Fibroblast of lung (primary cell): ENCODE measurements at places on chromosomes 3 and 15. TPM values are rescaled to one million over a fixed set of nuclear protein-coding genes. Genes with fewer than 3 reads are reported as not detected.

DNA sequence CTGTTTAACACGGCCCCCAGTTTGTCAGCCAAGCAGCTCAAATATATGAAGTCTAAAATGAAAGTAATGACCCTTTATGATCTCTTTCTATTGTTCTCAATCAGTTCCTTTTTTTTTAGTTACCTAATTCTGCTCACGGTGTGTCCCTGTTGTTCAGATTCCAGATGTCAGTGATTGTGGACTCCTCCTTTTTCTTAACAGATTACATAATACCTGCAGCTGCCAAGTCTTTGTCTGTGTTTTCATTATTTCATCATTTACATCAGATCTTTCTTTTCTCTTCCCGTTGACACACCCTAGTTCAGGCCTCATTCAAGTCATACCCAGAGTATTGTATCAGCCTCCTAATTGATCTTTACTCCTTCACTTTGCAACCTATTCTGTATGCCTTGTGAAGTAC lies 56.1 kb upstream of the SKIL start:
- peak; percentile 62 for DNase-seq

DNA sequence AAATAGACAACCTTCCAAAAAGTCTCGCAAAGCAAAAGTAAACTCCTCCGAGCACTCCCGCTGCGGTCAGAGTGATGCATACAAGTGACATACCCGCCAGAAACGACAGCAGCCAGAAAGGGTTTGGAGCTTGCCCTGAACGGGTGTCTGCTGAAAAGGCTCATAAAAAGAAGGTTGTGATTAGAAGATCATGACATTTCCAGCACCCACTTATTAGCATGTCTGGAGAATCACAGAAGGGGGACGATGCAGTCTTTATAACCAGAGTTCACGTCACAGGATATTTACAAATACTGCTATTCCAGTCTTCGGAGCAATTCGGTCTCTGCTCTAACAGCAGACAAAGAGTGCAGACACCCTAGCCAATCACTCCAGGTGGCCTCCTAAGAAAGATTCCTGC lies 59.1 kb upstream of the FRMD4B start:
- peak; percentile 52 for DNase-seq

The HMCES gene
- 11.8 and 12.2 TPM in 2 replicates for total RNA-seq

DNA sequence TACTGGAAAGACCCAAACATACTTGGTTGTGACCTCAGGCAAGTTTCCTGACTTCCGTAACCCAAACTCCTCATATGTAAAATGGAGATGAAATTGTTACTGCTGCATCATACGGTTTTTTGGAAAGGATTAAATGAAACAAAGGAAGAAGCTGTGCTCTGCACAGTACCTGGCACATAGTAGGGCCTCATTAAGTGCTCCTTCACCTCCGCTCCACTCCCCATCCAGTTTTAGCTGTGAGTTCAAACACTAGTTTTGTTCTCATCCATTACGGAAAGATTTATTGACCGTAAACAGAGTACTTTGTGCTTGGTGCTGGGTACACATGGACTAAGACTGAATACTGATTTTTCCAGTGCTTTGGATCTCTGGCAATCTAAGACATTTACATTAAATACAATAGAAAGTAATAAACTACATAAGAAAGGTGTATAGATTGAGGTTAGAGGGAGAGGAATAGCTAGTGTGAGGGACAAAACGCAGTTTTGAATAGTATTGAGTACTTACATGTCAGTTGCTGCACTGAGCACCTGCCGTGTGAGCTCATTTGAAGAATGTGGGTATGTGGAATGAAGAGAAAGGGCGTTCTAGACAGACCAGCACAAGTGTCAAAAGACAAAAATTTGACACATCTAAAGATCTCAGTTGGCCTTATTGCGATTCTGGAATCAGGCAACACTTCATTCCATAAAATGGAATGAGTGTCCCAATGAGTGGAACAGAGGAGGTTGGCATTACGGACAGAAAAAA lies 594 bp upstream of the ICE2 start:
- DNase-seq = no peak

GRCh38 chr3:63662500-63662899 lies 10.0 kb downstream of the SNTN start:
- peak; percentile 13 for DNase-seq

DNA sequence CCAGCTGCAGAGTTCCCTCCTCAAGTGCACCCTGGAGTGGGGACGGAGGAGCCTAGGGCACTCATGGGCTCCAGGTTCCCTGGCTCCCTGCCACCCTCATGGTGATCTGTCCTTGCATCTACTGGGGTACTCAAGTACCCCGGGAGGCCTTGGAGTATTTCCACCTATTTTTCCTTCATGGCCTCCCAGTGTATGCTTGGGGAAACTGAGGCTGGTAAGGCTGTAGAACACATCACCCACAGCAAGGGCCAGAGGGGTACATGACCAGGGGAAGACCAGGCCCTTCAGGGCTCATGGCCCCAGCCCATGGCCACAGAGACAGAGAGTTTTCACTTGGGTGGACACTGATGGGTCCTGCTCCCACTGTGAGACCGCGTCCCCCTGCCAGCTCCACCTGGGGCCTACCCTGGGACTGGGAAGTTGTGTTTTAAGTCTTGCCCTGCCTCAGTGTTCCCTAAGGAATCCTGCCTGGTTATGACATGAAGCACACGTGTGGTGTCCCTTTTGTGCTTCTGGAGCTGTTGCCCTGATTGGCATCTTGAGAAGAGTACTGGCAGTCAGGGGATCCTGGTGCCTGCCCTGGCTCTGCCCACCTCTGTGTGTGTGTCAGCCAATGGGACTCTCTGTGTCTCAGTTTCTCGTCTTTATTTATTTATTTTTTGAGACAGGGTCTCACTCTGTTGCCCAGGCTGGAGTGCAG lies 132.8 kb downstream of the TJP1 start:
- DNase-seq = no peak

The TAGLN3 gene
- total RNA-seq = 0.33 and 0.51 TPM in 2 replicates

DNA sequence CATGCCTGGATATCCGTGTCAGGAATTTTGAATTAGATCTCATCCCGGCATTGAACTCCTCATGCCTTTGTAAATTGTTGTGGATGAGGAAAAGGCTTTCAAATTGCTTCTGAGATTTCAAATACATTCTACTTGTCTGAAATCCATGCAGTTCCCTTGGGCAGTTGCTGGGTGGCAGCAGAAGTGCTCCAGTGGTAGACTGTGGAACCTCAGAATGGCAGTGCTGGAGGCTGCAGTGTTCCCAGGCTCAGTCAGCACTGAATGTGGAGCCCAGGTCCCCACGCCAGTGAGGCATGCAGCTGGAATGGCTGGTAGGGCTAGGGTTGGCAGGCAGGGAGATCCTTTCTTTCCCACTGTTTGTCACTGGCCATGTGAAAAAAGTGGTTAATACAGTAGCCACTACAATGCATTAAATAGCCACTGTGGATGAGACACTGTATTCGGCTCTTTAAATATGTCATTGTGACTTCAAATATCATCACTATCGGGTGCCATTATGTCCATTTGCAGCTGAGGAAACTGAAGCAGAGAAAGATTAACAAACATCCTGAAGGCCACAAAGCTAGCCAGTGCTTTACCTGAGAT lies 98.6 kb downstream of the TPRG1 start:
- DNase-seq = peak; percentile 78

- peak; percentile 44 for DNase-seq
These were observed 206.0 kb downstream of the THRB start for GRCh38 chr3:24288496-24289236.

The SKOR1 gene
- under 0.01 and 0.17 TPM in 2 replicates for total RNA-seq

- no peak for DNase-seq
These were observed 310.2 kb downstream of the TBC1D5 start for GRCh38 chr3:17432236-17432635.

The ISLR gene
- 14.0 and 17.7 TPM in 2 replicates for total RNA-seq

The PEX5L gene
- total RNA-seq = 0.51 and 5.9 TPM in 2 replicates

The GHSR gene
- not detected in 2 replicates for total RNA-seq

DNA sequence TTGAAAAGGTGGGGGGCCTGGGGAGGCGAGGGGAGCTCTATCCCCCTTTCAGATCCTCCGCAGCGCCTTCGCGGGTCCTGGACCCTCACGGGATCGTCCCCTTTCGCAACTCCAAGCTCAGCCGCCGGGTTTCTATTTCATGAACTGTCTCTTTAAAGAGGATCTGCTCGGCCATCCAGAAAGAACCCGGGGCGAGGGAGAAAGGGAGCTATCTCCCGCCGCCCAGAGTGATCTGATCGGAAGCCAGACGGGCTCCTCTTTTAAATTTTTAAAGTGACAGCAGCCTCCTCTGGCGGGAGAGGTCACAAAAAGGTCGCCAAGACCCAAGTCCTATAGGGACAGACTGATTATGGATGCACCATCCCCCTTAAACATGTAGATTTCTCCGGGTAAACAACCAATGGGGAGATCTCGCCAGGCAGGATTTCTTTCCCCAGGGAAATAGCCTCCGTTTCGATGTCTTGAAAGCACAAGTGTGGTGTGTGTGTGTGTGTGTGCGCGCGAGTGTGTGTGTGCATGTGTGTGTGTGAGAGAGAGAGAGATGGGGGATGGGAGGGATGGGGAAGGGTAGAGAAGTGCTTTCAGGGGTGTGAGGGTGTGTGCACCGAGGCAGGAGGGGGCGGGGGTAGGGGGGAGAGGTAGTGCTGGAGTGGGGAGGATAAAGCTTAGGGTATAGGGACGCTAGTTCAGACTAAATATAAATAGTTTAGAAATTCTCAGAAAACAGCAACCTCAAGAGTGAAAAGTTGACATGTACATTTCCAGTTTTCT lies 516.1 kb downstream of the MECOM start:
- peak; percentile 78 for DNase-seq

- DNase-seq = no peak
These were observed 3.8 kb downstream of the MPI start for GRCh38 chr15:74893627-74894026.

GRCh38 chr3:176430244-176431037 lies 766.8 kb downstream of the TBL1XR1 start:
- peak; percentile 54 for DNase-seq
